AG08396 (cell line): ENCODE measurements at places on chromosomes 1 and 21.

DNA sequence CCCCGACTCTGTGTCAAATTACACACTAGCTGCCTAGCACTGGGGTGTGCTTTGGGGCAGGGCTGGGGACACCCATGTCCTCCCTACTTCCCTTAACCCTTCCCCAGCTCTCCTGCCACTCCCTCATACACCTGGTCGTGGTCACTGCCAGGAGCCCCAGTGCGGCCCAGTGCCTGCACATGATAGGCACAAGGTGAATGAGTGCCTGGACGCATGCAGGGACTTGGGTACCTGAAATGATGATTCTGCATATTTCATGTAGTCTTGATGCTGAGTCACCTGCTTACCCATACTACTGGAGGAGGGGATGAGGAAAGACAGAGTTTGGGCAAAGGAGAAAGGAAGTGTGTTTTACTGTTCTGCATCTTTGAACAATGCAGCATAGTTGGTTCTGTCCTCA, 1.5 kb upstream of the VANGL2 start:
- no peak for DNase-seq

DNA sequence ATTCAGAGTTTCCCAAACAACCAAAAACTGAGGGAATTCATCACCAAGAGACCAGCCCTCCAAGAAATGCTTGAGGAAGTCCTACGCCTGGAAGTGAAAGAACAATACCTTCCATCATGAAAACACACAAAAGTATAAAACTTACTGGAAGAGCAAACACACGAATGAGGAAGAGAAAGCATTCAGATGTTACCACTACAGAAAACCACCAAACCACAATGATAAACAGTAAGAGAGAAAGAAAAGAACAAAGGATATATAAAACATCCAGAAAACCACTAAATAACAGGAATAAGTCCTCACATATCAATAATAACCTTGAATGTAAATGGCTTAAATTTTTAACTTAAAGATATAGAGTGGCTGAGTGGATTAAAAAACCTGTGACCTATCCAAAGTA, 58.5 kb upstream of the BCL10 start:
- DNase-seq = no peak

DNA sequence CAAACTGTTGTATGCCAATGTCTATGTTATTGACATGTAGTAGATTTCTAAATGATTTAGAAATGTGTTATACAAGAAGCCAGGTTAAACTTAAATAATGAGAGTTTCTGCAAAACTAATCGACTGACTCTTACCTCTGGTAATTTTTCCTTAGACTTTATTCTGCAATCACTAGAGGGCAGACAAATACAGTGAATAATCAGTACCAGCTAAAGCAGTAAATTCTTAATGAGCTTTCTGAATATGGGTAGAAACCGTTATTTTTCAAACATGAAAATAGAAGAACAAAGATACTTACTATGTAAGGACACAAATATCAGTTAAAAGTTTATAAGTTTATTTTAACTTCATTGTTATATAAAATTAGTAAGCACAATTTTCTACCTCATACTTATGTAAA, 97.9 kb upstream of the RGS1 start:
- DNase-seq = peak; percentile 33

DNA sequence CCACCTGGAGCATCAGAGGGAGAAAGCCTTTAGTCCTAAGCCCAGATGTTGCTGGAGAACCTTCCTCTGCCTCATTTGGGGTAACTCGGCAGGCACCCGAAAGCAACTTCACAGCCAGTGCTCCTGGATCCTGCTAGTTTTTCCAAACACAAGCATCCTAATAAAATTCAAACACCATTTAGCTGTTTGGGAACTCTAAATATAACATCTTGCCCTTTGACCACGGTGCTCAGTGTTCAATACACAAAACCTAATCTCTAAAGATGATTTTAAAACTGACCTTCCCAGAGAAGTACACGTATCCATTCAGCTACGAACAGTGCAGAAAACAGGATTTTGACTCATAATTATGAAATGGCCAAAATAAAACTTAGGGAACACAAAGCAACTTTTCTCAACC, 40.3 kb downstream of the PROX1 start:
- no peak for DNase-seq

- peak; percentile 80 for DNase-seq
Observed at GRCh38 chr1:223081181-223081994, 61.7 kb downstream of the TLR5 start.

- no peak for DNase-seq
Observed at GRCh38 chr1:45304311-45305081, 22.2 kb upstream of the HPDL start.

- no peak for DNase-seq
Observed at GRCh38 chr1:20329793-20330542, 39.3 kb downstream of the VWA5B1 start.

DNA sequence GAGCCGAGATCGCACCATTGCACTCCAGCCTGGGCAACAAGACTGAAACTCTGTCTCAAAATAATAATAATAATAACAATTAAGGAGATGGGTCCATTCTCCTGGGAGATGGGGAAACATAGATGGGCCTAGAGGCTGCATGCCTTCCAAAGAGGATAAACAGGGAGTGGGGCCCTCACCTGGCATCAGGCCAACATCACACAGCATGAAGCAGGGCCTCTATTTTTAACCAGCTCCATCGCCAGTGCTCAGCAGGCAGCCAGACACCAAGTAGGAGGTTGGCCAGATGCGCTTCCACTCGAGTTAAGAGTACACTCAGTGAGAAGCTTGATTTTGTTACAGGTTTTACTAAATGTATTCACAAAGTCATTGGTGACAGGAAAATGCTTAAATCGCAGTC, 352.0 kb downstream of the RRAGC start:
- DNase-seq = no peak

- DNase-seq = no peak
Observed at GRCh38 chr1:27203946-27204345, 30.5 kb upstream of the WDTC1 start.

DNA sequence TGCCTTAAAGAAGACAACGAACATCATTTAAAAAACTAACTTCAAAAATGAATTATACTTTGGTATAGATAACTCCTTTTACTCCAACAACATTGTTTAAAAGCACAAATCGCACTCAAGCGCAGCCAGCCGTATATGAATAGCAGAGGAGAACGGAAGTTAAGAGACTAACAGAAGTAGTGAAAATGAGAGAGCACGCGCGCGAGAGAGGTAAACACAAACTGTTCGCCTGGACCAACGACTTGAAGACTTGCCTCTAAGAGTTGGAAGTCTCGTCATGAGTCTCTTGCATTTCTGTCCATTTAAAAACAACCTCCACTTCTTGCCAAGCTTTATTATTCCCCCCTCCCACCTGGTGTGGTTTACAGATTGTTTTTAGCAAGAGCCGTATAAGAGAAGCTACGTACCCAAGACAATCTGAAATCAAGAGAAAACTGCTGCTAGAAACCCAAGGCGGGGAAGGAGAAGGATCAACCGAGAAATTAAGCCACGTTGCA, 479 bp downstream of the SELENOF start:
- DNase-seq = peak; percentile 22

DNA sequence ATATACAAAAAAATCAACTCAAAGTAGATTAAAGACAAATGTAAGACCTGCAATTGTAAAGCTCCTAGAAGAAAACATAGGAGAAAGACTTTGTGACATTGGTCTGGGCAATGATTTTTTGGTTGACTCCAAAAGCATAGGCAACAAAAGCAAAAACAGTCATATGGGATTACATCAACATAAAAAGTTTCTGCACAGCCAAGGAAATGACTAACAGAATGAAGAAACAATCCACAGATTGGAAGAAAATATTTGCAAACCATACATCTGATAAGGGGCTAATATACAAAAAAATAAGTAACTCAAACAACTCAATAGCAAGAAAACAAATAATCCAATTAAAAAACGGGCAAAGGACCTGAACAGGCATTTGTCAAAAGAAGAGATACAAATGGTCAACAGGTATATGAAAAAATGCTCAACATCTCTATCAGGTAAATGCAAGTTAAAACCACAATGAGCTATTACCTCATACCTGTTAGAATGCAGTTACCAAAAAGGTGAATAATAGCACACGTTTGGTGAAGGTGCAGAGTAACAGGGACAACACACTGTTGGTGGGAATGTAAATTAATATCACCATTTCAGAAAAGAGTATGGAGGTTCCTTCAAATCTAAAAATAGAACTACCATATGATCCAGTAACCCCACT, 173.7 kb upstream of the COA6 start:
- DNase-seq = no peak

GRCh38 chr1:169572187-169572586, 14.1 kb downstream of the F5 start:
- DNase-seq = no peak

DNA sequence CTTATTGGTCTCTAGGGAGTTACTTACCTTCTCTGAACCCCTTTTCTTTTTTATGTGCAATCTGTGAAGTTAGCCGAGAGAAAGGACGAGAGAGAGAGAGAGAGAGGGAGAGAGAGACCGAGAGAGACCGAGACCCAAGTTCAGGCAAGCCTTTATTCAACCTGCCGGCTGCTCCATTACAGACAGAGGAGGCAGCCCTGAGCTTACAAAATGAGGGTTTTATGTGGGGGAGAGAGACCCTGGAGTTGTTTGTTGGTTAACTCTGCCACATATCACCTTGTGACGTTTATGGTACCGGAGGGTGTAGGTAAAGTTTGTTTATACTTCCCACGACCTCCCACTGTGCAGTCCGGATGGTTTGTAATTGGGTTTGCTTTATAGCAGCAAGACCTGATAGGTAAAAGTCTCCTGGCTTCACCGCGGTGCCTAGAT, 1.5 kb upstream of the MCOLN3 start:
- DNase-seq = no peak

- DNase-seq = no peak
Observed at GRCh38 chr1:70980361-70980760, 67.3 kb downstream of the PTGER3 start.

DNA sequence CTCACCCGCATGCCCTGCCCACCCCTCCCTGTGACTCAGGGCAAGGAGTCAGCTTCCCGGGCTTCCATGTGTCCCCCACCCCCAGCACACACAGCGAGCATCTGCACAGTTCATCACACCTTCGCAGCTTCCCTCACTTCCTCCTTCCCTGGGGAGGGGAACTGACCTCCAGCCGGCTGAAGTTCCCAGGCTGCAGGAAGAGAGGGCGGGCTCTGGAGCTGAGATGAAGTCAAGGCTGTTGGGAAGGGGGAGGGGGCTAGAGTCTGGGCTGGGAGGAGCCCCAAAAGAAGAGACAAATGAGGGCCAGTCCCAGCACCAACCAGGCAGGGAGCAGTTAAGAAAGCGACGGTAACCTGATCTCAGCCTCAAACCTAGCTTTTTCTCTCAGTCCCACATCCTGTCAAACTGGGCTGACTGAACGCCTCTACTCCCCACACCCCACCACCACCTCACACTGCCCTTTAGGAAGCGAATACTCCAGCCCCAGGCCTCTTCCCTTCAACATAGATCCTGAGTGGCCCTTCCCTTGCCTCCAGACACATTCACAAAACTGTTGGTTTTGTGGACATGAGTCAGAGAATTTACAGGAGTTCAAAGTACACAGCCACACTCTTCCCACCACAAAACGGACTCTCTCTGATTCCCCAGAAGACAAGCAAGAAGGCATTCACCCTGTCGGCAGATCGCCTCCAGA, 1.8 kb downstream of the RHOC start:
- DNase-seq = peak; percentile 91

GRCh38 chr1:23426828-23427227, 2.3 kb upstream of the TCEA3 start:
- DNase-seq = no peak

DNA sequence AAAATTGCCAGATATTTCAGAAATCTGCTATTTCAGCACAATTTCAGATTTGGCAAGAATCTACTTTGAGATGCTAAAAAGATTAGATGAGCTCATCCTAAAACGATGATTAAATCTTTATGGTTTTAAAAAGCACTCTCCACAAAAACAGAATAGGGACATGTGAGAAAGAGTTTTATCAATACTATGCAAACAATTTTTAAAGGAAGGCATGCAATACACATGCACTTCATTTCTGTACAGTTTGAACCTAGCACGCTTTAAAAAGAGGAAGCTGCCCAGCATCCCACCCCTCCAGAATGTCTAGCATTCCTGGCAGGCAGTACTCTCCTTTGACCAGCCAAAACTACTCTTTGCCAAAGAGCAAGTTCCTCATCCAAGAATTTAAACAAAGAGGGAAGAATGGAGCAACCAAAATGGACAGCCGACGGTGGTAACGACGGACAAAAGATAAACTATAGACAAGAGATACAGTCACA, 1.3 kb downstream of the ARHGAP29 start:
- DNase-seq = peak; percentile 52
